ENCODE measurements at places on chromosomes 4 and X. TPM values are rescaled to one million over a fixed set of nuclear protein-coding genes. Genes with fewer than 3 reads are reported as not detected.

The DOK7 gene
- total RNA-seq, result 2.8 TPM

The IRS4 gene
- total RNA-seq, result not detected

The MAGEB17 gene
- total RNA-seq, result not detected

The TRPC5OS gene
- total RNA-seq, result not detected

The USP26 gene
- 13.5 TPM for total RNA-seq

The GLOD5 gene
- total RNA-seq, result not detected

The ZCCHC4 gene
- 9.7 TPM for total RNA-seq
